Tibial nerve (tissue), 4 donors: ENCODE measurements at places on chromosomes 5 and 9. TPM values are rescaled to one million over a fixed set of nuclear protein-coding genes. Genes with fewer than 3 reads are reported as not detected.
A peak's percentile ranks its signal among the peaks of the same experiment; 100 is the strongest.

PJA2 gene
- total RNA-seq = 142 TPM

CCL28 gene
- total RNA-seq = 7.5 TPM

GRCh38 chr5:151123897-151124751 is 33.5 kb downstream of the ANXA6 start:
- no peak overlapping the region for H3K4me3 ChIP-seq
- no peaks in the 10 kb centered on the region for H3K27me3 ChIP-seq
- no peak for DNase-seq
- H3K36me3 ChIP-seq = peaks cover 89% of the 10 kb centered on the region
- H3K4me1 ChIP-seq = no peaks in the 10 kb centered on the region
- peak overlapping the region; percentile 39 for H3K27ac ChIP-seq

PCDHB9 gene
- 9.2 TPM for total RNA-seq

DNA sequence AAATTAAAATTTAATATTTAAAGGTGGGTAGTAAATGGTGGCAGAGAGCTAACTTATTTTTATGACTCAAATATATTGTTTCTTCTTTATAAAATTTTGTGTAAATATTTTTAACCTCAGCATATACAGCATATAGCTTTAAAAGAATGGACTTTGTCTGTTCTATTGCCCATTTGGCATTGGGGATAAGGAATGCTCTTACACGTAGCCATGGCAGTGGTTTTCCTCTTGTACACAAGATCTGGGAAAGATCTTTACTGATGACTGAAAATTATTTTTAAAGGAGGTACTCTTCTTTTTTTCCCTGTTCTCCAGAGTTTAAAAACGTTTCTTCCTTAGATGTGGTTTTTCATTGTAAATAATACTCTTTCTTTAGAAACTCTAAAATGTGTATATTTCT is 75.0 kb downstream of the PBX3 start:
- no peak overlapping the region for H3K4me3 ChIP-seq
- H3K27ac ChIP-seq = no peak overlapping the region
- peaks cover 30% of the 10 kb centered on the region for H3K4me1 ChIP-seq
- no peak for DNase-seq
- H3K27me3 ChIP-seq = no peaks in the 10 kb centered on the region
- no peaks in the 10 kb centered on the region for H3K36me3 ChIP-seq

PCDHB16 gene
- 17.7 TPM for total RNA-seq

GRCh38 chr9:10050016-10050415 is 562.8 kb downstream of the PTPRD start:
- no peaks in the 10 kb centered on the region for H3K27me3 ChIP-seq
- H3K36me3 ChIP-seq = no peaks in the 10 kb centered on the region
- H3K4me3 ChIP-seq = no peak overlapping the region
- H3K4me1 ChIP-seq = no peaks in the 10 kb centered on the region

- DNase-seq = no peak
- peak overlapping the region; percentile 66 for H3K27ac ChIP-seq
- H3K36me3 ChIP-seq = no peaks in the 10 kb centered on the region
- H3K4me1 ChIP-seq = peaks cover 100% of the 10 kb centered on the region
Measured at GRCh38 chr5:151675611-151676313, 11.0 kb downstream of the SPARC start.

DNA sequence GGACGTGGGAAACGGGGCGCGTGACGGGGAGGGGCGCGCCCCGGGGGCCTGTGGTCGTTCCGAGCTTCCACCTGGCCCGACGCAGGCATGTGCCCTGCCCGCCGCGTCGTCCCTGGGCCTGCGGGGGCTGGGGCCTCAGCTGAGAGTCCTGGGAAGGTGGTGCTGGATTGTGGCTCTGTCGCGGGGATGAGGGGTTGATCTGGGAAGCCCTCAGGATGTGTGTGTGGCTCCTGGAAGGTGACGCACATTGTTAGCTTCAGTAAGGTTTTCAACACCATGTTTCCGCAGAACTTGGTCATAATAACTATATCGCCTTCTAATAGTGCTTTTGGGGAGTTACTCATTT is 589.1 kb downstream of the MTRR start:
- H3K4me1 ChIP-seq = no peaks in the 10 kb centered on the region
- no peak for DNase-seq
- H3K4me3 ChIP-seq = peak overlapping the region; percentile 57
- H3K27ac ChIP-seq = peak overlapping the region; percentile 81
- H3K36me3 ChIP-seq = no peaks in the 10 kb centered on the region

DNA sequence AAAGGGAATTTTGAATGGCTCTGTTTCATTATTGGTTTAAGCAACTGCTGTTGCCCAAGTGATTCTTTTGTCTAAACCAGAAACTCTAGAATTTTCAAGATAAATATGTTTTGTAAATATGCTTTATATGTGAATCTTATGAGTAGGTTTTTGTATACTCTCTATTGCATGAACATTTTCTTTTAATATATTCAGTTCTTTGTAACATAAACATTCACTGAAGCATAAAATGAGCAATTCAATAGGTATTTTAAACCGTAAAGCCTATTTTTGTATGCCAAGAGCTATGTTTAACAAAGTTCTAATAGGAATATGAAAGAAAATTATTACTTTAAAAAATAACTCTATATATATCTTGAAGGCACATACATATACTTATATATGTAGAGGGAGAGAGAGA is 293.1 kb downstream of the PSAT1 start:
- H3K36me3 ChIP-seq = no peaks in the 10 kb centered on the region
- H3K27ac ChIP-seq = no peak overlapping the region
- H3K4me1 ChIP-seq = no peaks in the 10 kb centered on the region
- H3K4me3 ChIP-seq = no peak overlapping the region
- no peaks in the 10 kb centered on the region for H3K27me3 ChIP-seq
- DNase-seq = no peak

DNA sequence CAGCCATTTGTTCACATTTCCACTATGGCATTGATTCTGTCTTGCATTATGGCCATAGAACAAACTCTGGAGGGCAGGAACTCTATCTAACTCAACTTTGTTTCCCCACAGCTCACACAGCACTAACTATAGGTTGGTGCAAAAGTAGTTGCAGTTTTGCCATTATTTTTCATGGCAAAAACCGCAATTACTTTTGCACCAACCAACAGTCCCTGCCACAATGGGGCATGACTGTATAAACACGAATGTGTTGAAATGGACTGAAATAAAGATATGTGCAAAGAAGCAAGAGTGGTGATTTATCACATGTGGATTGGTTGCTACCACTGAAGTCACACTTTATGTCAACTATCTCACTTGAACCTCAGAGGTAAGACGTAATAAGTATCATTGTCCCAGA is 338.7 kb downstream of the NTRK2 start:
- no peak for DNase-seq
- no peak overlapping the region for H3K27ac ChIP-seq
- H3K36me3 ChIP-seq = no peaks in the 10 kb centered on the region
- H3K4me1 ChIP-seq = no peaks in the 10 kb centered on the region

DNA sequence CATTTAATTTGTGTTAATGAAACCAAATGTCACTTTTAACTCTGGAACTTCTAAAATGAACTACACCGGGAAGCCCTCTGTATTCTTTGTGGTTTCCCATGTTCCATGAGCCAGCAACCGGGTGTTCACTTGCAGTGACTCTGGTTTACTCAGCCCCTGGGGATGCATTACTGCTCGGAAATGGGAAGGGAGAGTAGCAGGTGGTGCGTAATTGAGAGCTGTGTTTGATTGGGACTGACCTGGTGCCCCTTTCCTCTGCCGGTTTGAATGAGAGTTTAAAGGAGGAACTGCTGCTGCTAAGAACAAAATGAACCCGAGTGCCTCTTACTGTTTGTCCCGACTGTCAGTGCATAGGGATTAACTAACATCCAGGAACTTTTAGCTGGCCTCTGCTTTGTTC is 100.1 kb upstream of the DHFR start:
- no peak overlapping the region for H3K4me3 ChIP-seq
- no peaks in the 10 kb centered on the region for H3K27me3 ChIP-seq
- no peak overlapping the region for H3K27ac ChIP-seq
- H3K36me3 ChIP-seq = no peaks in the 10 kb centered on the region
